ENCODE measurements at places on chromosomes 11 and 22. TPM values are rescaled to one million over a fixed set of nuclear protein-coding genes. Genes with fewer than 3 reads are reported as not detected.
A peak's percentile ranks its signal among the peaks of the same experiment; 100 is the strongest.

Gene SPI1
- 18.0 TPM for total RNA-seq

DNA sequence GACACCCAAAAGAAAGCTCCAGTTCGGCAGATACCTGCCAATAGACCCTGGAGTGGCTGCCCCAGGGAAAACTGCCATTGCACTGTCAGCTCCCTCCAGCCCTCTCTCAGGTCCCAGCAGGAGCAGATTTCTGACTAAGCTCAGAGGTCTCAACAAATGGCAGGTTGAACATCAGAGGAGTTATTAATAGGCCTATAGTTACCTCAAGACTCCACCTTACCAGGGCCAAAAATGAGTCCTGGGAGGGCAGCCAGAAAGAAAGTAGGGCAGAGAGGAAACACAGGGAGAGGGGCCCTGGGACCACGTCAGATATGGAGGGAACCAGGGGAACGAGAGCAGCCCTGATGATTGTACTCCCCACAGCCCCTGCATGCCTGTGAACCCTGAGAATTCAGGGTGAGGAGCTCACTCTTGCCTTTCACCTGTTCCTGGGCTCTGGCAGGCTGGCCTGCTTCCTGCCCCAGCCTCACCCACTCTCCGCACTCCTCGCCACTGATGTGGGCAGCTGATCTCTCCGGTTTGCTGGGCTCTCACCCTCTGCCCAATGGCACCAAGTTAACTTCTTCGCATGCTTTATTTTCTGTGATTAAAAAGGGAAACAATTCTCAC lies 4.3 kb upstream of the RGL4 start:
- H3K27ac ChIP-seq: no peak overlapping the region
- H3K27me3 ChIP-seq: no peaks in the 10 kb centered on the region
- H3K4me1 ChIP-seq: no peaks in the 10 kb centered on the region
- H3K4me3 ChIP-seq: no peak overlapping the region
- no peak for DNase-seq

Gene APOBEC3B
- total RNA-seq: 2.9 TPM

Gene OR51M1
- not detected for total RNA-seq

GRCh38 chr11:22581354-22582150 lies 44.1 kb downstream of the FANCF start:
- no peaks in the 10 kb centered on the region for H3K27me3 ChIP-seq
- H3K27ac ChIP-seq: no peak overlapping the region
- H3K4me1 ChIP-seq: no peaks in the 10 kb centered on the region
- DNase-seq: no peak

Gene PHLDA2
- 2.3 TPM for total RNA-seq

GRCh38 chr11:21552911-21553310 lies 640.0 kb upstream of the ANO5 start:
- no peaks in the 10 kb centered on the region for H3K27me3 ChIP-seq
- H3K27ac ChIP-seq: peak overlapping the region; percentile 44
- no peak overlapping the region for H3K4me3 ChIP-seq

Gene MGAT3
- total RNA-seq: 1.1 TPM

GRCh38 chr11:68076371-68077042 lies 37.7 kb downstream of the TCIRG1 start:
- DNase-seq: no peak
- no peaks in the 10 kb centered on the region for H3K27me3 ChIP-seq
- H3K4me1 ChIP-seq: peaks cover 30% of the 10 kb centered on the region
- peaks cover 8% of the 10 kb centered on the region for H3K36me3 ChIP-seq
- no peak overlapping the region for H3K4me3 ChIP-seq
- peak overlapping the region; percentile 41 for H3K27ac ChIP-seq

- H3K4me3 ChIP-seq: no peak overlapping the region
- DNase-seq: no peak
- no peak overlapping the region for H3K27ac ChIP-seq
- no peaks in the 10 kb centered on the region for H3K36me3 ChIP-seq
- no peaks in the 10 kb centered on the region for H3K27me3 ChIP-seq
Observed at GRCh38 chr11:110134110-110134509, 40.9 kb downstream of the ZC3H12C start.

GRCh38 chr11:62370743-62371440 lies 33.6 kb downstream of the ASRGL1 start:
- H3K27me3 ChIP-seq: no peaks in the 10 kb centered on the region
- H3K4me3 ChIP-seq: no peak overlapping the region
- H3K27ac ChIP-seq: no peak overlapping the region

- H3K4me3 ChIP-seq: no peak overlapping the region
- no peak overlapping the region for H3K27ac ChIP-seq
- DNase-seq: no peak
- H3K4me1 ChIP-seq: no peaks in the 10 kb centered on the region
- H3K36me3 ChIP-seq: no peaks in the 10 kb centered on the region
Observed at GRCh38 chr11:9636691-9637090, 27.2 kb upstream of the SWAP70 start.

- H3K27me3 ChIP-seq: no peaks in the 10 kb centered on the region
- H3K4me3 ChIP-seq: no peak overlapping the region
- H3K36me3 ChIP-seq: no peaks in the 10 kb centered on the region
- H3K27ac ChIP-seq: no peak overlapping the region
- H3K4me1 ChIP-seq: no peaks in the 10 kb centered on the region
Observed at GRCh38 chr22:29867260-29867659, 15.7 kb upstream of the MTMR3 start.

GRCh38 chr11:44766972-44767278 lies 40.2 kb downstream of the TSPAN18 start:
- no peaks in the 10 kb centered on the region for H3K4me1 ChIP-seq
- H3K36me3 ChIP-seq: no peaks in the 10 kb centered on the region
- H3K27me3 ChIP-seq: no peaks in the 10 kb centered on the region
- H3K4me3 ChIP-seq: no peak overlapping the region
- DNase-seq: no peak
- peak overlapping the region; percentile 34 for H3K27ac ChIP-seq

GRCh38 chr11:1343391-1344055 lies 34.1 kb upstream of the TOLLIP start:
- no peak overlapping the region for H3K4me3 ChIP-seq
- no peak for DNase-seq
- H3K27me3 ChIP-seq: no peaks in the 10 kb centered on the region
- no peaks in the 10 kb centered on the region for H3K4me1 ChIP-seq
- no peaks in the 10 kb centered on the region for H3K36me3 ChIP-seq

GRCh38 chr11:81072273-81072672 lies 1631.4 kb upstream of the TENM4 start:
- no peak overlapping the region for H3K4me3 ChIP-seq
- no peaks in the 10 kb centered on the region for H3K27me3 ChIP-seq
- no peak for DNase-seq
- H3K4me1 ChIP-seq: no peaks in the 10 kb centered on the region
- H3K36me3 ChIP-seq: no peaks in the 10 kb centered on the region
- no peak overlapping the region for H3K27ac ChIP-seq

Gene P2RY6
- 4.0 TPM for total RNA-seq

Gene MS4A3
- total RNA-seq: not detected

Gene TTC17
- total RNA-seq: 212 TPM

Gene FKBP2
- 107 TPM for total RNA-seq

DNA sequence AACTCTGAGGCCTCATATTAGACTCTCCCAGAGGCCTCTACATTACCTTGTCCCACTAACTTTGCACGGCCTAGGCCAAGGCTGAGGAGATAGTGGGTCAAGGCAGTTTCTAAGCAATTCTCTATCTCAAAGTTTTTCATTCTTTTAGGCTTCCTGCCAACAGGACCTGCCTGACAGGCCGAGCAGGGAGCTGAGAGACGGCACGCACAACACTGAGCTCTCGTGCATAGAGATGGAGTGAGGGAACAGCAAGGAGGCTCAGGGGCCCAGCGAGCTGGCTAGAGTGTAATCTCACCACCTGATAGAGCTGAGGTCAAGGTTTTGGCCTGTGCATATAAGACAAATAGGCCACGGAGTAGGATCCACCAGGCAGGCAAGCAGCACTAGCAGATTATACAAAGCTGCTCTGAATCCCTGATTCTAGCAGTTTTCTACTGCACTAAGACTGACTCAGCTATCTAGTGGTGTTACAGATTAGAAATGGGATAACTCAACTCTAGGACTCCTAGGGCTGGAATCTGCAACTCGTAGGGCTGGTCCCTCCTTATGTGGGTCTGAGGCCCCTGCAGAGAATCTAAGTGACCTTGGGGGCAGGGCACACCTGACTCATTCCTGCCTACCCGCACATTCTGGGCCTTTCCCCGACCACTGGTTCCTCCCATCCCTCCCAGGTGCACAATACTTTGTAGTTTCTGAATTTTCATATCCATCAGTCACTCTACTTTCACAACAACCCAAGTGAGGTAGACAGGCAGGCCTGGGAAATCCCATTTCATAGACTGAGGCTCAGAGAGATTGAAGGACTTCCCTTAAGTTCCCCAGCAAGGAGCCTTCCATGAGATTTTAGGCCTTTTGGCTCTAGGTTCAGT lies 1.7 kb downstream of the CYB5R2 start:
- H3K27me3 ChIP-seq: no peaks in the 10 kb centered on the region
- H3K4me1 ChIP-seq: peaks cover 23% of the 10 kb centered on the region
- no peak overlapping the region for H3K4me3 ChIP-seq
- H3K27ac ChIP-seq: peak overlapping the region; percentile 31
- peaks cover 3% of the 10 kb centered on the region for H3K36me3 ChIP-seq

DNA sequence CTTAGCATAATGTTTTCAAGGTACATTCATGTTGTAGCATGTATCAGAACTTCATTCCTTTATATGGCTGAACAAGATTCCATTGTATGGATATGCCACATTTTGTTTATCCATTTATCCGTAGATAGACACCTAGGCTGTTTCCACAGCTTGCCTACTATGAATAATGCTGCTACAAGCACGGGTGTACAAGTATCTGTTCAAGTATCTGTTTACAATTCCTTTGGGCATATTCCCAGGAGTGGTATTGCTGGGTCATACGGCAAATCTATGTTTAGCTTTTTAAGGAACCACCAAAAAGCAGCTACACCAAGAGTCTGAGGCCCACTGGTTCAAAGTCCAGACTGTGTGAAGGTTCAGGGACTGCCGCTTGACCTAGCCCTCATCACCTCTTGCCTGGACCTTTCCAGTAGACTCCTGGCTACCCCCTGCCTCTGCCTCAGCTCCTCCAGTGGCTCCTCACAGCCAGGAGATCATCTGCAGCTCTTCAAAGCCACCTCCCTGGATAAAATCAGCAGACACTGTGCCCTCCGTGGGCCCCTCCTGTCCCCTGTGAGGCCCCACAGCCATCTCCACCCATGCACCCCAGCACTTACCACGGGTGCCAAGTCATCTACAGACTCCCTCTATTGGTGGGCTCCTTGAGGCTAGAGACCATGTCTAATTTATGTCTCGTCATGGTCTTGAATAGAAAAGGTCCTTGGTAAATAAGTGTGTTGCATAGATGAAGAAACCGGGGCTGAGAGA lies 160.3 kb downstream of the MN1 start:
- H3K36me3 ChIP-seq: no peaks in the 10 kb centered on the region
- DNase-seq: no peak
- H3K27me3 ChIP-seq: peaks cover 3% of the 10 kb centered on the region
- no peak overlapping the region for H3K4me3 ChIP-seq
- no peaks in the 10 kb centered on the region for H3K4me1 ChIP-seq

GRCh38 chr11:35041070-35041554 lies 97.9 kb upstream of the CD44 start:
- no peak for DNase-seq
- H3K4me1 ChIP-seq: no peaks in the 10 kb centered on the region
- H3K4me3 ChIP-seq: no peak overlapping the region
- no peak overlapping the region for H3K27ac ChIP-seq

DNA sequence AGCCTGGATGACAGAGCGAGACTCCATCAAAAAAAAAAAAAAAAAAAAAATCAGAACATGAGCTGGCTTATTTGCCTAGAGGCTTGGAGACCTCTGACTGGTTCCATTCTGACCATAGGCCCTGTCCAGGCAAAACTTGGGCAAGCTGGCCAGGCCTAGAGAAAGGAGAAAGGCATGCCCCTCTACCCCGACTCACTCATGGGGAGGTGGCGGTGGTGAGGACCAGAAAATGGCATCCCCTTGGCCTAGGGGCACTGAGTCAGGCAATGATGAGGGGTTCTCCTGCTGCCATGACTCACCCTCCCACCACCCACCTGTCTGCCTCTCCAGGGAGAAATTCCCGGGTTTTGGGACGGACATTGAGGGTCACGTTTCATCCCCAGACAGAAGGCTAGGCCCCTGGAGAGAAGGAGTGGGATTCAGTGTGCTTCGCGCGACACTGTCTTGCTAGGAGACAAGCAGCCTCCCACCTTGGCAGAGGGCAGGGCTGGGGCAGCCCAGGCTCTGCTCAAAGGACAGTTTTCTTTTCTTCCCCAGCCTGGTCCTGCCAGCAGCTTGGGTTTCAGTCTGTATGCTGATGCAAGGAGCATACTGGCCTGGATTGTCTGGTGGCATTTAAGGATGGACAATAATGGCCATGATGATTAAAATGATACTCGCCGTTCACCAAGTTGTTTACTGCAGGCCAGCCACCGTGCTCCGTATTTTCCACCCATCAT lies 17.2 kb downstream of the TOB2 start:
- no peak for DNase-seq
- no peak overlapping the region for H3K27ac ChIP-seq
- H3K27me3 ChIP-seq: no peaks in the 10 kb centered on the region

DNA sequence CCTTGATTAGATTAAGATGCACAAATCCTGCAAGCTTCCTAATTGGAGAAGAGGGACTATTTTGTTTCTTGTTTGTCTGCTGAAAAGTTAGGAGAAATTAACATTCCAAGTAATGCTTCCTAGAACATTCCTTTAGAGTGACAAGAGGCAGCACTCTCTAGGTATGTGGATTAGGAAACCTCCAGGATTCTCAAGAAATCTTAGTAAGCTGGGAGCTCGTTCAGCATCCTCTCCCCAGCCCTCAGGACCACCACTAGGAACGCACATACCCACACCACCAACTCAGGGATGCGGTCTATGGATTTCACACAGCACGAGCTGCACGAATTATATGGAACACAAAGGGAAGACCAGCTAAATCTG lies 52.9 kb downstream of the NCAPD3 start:
- no peaks in the 10 kb centered on the region for H3K4me1 ChIP-seq
- H3K4me3 ChIP-seq: no peak overlapping the region
- H3K36me3 ChIP-seq: peaks cover 25% of the 10 kb centered on the region
- no peaks in the 10 kb centered on the region for H3K27me3 ChIP-seq
- H3K27ac ChIP-seq: no peak overlapping the region
- no peak for DNase-seq
